ENCODE measurements at places on chromosomes 2 and 18.

DNA sequence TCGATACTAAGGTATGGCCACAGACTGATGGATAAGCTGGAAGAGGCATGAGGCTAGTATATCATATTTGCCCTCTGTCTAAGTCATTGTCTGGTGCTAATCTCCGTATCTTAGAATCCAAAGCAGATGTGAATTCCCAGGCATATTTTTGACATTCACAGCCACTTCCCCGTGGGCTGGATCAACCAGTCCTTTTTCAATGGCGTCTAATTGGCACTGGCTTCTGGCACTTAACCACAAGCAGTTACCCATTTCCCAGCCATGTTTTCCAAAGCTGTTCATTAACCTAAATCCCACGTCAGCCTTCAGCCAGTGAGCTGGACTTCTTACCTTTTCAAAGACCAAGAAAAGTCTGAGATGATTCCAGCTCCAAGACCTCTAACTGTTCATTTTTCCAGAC lies 20.7 kb upstream of the ZNF407 start:
- no peak for DNase-seq

- DNase-seq, result no peak
Measured at GRCh38 chr18:8208716-8209115, 400.5 kb upstream of the RAB12 start.

DNA sequence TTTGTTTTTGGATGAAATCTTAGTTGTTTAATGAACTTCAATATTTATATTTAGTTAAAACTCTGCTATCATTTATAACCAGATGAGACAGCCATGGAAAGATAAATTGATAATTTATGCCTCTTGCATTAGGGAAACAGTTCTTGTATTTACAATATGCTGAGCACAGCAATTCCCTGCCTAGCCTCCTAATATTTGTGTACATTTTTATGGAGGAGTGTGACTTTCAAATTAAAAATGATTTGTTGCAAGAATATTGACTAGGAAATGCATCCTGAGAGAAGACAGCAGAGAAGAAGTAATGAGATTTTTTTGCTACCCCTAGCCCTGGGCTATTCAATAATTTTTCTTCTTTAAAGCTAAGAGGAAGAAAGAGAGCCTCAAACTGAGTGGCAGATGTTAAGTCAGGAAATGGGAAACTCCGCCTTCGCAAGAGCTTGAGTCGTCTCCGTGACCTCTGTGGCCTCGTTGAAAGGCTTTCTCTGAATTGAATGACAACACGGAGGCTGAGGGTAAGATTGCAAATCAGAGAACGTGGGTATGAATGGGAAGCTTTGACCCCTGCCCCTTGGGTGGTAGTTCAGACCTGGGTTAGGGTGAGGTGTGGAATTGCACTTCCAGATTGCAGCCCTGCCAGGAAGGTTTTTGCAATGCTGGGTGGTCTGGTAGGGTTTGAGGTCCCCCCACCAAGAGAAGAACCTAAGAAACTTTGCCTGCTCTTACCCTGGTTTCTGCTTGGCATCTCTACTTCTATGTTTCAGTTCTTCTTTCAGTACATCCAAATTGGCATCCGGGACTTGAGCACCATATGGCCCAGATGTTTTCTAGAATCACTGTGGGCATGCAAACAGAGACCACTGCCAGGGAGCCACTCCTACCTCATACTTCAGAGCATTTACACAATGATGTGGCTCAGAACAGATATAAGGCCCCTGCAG lies 210.3 kb upstream of the RBMS1 start:
- no peak for DNase-seq

GRCh38 chr18:59501920-59502273 lies 142.8 kb upstream of the LMAN1 start:
- DNase-seq, result no peak

GRCh38 chr2:178422097-178422496 lies 28.9 kb downstream of the PRKRA start:
- DNase-seq, result no peak

- DNase-seq, result no peak
Measured at GRCh38 chr2:133365117-133365516, 203.1 kb downstream of the NCKAP5 start.

GRCh38 chr2:11022064-11022463 lies 110.3 kb downstream of the KCNF1 start:
- DNase-seq, result no peak

DNA sequence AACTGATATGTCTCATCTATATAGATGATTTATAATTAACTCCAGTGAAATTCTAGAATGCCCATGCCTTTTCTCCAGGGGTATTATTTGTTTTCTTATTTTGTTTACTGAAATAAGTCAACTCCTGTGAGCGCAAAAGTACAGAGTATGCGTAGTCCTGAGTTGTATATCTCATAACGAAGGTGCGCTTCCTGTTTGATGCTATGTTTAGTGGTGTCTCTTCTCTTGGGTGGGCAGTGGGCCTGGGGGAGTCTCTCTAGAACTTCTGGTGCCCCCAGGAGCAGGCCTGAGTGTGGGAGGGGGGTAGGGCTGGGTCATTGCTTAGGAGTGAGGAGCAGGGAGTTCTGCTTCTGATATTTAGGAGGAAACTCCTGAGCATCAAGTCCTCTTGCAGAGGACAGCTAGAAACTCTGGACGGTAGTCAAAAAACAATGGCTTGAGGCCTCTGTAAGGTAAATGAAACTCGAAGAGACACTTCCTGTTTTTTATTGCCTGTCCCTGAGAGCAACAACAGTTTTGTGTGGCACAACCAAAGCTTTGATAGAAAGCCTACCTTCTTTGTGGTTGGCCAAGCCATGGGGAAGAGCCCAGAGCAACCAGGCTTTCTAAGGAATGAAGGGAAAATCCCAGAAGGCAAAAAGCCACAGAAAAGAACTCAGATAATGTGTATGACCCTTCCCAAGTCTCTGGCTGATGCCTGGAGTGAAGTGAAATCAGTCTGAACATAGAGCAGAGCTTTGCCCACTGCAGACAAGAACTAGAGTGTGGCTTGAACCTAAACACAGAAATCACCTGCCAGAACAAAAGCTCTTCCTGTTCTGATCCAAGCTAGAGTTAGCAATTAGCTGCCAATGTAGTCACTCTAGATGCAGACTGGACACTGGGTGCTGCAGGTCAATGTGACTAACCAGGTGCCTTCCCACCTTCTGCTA lies 8.5 kb upstream of the SP140L start:
- no peak for DNase-seq

DNA sequence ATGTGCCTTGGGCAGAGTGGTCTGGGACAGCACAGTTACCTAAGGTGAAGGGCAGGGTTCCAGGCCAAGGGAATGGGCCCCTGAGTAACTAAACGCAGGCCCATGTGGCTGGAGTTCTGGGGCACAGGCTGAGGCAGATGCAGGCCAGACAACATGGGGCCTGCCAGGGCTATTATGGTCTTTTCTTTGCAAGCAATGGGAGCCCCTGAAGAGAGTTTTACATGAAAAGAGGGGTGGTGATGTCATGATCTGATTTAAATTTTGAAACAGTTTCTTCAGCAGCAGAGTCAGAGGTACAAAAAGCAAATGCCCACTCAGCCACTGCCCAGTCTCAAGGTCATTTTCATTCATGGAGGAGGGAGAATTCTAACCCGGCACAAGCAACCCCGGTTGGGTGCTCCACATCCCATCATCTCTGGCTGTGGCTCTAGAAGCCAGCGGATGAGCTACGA lies 5.6 kb downstream of the CHST10 start:
- DNase-seq, result no peak

DNA sequence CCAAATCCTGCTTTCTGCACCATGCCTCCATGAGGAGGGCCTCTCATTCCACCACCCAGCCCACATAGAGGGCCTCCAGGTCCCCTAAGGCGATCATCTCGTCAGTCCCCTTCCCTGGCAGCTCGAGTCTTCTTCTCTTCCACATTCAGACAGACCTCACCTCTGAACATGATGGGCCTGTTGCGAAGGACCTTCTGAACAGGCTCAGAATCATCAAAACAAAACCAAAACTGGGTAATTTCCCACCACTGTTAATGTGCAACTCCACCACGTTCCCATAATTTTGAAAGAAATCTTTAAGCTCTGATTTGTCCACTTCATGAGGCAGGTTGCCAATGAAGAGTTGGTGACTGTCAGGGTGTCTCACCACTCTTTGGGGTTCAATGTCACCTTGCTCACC lies 20.4 kb downstream of the ZRANB3 start:
- DNase-seq, result no peak

DNA sequence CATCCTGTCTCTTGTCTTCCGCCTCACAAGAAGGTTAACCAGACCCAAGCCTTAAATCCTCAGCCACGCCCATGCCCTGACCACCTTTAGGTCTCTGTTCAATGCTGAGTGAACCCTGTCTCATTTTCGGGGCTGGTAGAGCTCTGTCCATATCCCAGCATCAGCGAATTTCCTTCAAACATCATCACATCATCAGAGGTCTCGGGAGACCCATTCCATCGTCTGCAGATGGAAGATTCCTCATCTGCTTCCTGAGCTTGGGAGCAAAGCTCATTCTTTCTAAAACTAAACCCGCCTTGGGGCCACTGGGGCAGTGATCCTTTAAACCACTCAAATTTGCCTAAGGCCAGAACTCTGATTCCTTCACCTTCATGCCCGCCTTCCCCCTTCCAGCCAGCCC lies 173.7 kb downstream of the TTC32 start:
- no peak for DNase-seq

All from dorsolateral prefrontal cortex (tissue), 122 donors.